ENCODE measurements at places on chromosomes 16 and 17.

DNA sequence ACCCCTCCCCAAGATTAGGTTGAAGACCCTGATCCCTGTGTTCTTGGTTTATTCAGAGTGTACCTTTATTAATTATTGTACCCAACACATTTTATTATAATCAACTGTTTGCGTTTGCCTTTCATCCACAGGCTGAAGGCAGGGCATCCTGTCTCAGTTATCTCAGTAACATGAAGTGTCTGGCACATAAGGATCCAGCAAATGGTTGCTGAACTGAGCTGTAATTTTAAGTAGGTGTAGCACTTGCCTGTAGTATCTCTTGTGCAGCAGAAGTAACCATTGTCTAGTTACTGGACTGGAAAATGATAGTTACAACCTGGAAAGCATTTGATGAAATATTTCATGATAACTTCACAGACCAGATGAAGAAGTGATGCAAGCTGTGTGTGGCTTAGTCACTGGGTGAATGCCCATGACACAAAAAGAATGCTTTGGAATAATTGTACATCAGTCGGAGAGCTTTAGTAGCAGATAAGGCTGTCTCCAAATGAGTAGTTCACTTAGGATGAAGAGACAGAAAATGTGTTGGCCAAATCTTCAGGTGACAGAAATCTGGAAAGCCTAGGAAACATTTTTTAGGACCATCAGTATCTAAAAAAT, 56.6 kb downstream of the ESRP2 start:
- no peak for DNase-seq

GRCh38 chr16:82037666-82038065, 2.6 kb downstream of the HSD17B2 start:
- no peak for DNase-seq

GRCh38 chr17:76601065-76601464, 15.4 kb upstream of the ST6GALNAC2 start:
- DNase-seq, result no peak

- no peak for DNase-seq
Measured at GRCh38 chr17:2378905-2379304, 22.0 kb downstream of the MNT start.

All from NCI-H1048 (cell line).